ENCODE measurements at places on chromosomes 12 and 14. TPM values are rescaled to one million over a fixed set of nuclear protein-coding genes. Genes with fewer than 3 reads are reported as not detected.

- DNase-seq = peak; percentile 57
Measured at GRCh38 chr12:12467688-12468261, 94.9 kb downstream of the DUSP16 start.

- no peak for DNase-seq
Measured at GRCh38 chr12:58966939-58967338, 46.6 kb upstream of the LRIG3 start.

Gene EIF2S3B
- total RNA-seq = 3.3 TPM

- no peak for DNase-seq
Measured at GRCh38 chr12:115879354-115879753, 398.1 kb downstream of the MED13L start.

- DNase-seq = no peak
Measured at GRCh38 chr12:83365317-83365716, 678.6 kb downstream of the TMTC2 start.

- no peak for DNase-seq
Measured at GRCh38 chr12:53997204-53998109, 2.5 kb upstream of the HOXC9 start.

DNA sequence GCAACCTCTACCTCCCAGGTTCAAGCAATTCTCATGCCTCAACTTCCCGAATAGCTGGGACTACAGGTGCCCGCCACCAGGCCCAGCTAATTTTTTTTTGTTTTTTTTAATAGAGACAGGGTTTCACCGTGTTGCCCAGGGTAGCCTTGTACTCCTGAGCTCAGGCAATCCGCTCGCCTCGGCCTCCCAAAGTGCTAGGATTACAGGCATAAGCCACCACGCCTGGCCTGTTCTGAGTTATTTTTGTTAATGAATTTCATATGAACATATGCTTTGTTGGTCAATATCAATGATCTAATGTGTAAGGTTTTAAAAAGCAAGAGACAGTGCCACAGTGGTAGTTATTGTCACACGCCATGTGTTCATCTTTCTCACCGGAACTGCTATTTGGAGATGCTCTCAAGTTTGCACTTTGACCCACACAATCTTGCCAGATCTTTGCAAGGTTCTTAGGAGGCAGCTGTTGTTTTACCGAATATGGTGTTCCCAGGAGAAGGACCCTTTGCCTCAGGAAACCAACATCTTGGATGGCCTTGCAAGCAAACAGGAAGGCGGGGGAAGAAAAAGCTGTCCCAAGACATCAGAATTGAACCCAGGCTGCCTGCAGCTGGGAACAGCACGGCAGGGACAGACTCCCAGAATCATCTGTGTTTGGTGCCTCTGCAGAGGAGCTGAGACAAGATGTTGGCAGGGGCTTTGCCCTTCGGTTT is 30.0 kb downstream of the GALNT16 start:
- DNase-seq = no peak

Gene SYNDIG1L
- total RNA-seq = not detected

Gene TESPA1
- total RNA-seq = not detected

- DNase-seq = no peak
Measured at GRCh38 chr12:92528586-92528985, 174.2 kb upstream of the PLEKHG7 start.

DNA sequence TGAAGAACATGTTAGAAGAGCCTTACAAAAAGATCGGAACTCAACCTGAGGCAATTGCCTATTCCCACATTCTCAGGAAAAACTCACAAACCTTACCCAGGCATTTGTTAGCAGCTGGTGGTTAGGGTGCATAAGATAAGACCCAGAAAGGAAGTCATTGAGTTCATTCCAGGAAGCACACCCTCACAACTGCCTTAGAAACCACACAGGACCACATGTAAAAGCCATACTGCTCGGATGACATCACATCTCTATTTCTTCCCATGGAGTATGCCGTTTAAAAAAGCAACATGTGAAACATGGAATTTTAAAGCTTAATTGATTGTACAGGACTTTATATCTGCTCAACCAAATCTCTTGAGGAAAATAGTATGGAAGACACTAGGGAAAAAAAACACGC is 411.2 kb downstream of the DAD1 start:
- no peak for DNase-seq

- DNase-seq = peak; percentile 8
Measured at GRCh38 chr14:86420131-86420530, 890.2 kb downstream of the FLRT2 start.

- peak; percentile 76 for DNase-seq
Measured at GRCh38 chr12:6827982-6828780, at the start of gene P3H3. TSS of gene P3H3 (plus strand) at chr12:6828407. CDS start at chr12:6828441, 34 bp downstream.

DNA sequence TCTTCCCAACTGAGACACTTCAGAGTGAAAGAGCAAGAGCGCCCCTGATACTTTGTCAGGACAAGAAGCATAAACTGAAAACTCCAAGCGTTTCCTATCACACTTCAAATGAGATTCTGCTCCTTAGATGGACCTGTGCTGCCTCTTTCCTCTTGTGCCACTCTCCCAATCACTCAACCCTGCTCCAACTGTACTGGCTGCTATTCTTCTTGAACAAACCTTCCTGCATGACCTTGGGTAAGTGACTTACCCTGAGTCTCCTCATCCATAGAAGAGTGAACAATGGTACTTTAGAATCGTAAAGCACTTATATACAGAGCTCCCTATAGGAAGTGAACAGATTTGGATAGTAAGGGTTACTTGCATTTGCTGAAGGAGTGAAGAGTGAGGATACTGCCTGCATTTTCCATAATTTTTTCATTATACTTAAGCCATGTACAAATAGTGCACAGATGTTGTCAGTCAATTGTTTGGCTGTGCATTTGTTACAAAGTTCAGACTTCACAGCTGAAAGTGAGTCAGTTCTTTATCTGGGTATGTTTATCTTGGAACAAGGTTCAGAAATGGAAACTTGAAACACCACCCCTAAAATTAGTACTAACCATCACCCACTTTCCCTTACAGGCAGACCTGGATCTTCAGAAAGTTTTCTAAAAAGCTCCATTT is 10.8 kb downstream of the MTERF2 start:
- DNase-seq = no peak

DNA sequence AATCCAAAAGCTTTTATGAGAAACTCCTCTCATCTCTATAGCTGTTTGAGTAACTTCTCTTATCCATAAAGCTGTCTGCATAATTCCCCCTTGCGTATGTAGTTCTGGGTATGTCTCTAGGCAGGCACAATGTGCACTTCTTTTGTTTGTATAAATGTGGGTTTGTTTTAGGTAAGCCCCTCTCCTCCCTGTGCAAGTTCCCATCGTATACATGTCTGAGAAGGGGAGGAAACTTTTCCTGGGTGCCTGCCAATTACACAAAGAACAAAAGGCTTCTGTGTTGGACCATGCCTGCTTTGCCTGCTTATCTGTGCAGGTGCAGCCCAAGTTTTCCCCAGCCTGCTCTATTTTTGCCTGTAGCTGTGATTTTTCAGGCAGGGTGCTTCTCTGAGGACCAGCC is 96.7 kb downstream of the CCER1 start:
- peak; percentile 12 for DNase-seq

DNA sequence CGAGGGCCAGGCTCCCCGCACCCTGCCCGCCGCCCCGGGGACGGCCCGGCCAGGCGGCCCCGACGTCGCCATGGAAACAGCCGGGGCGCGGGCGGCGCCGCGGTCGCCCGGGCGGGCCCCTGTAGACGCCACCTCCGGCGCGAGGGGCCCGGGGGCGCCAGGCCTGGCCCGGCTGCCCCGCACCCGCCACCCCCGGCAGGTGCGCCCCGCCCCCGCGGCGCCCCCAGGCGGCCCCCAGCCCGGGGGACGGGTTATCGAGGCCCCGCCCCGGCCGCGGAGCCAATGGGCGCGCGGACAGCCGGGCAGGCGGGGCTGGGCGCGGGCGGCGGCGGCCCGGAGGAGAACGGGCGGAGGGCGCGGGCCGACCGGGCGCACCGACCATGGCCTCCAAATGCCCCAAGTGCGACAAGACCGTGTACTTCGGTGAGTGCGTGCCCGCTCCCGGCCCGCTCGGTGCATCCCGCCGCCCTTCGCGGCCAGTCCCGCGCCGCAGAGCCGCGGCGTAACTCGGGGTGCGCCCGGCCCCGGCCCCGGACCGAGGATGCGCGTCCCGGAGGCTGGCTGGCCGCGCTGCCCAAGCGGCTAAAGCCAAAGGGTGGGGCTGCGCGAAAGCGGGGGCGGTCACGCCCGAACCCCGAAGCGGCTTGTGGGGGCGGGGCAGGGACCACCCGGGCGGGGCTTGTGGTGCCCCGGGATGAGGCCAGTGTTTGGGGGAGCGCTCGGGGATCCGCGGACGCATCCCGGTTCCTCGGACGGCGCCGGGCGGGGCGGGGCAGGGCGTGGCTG is at the start of gene CRIP2:
TSS of gene CRIP2 (plus strand) at position 339 of the 786 bp plus-strand sequence. CDS start at position 381, 42 bp downstream.
- no peak for DNase-seq

GRCh38 chr14:76081642-76082041 is 70.1 kb upstream of the GPATCH2L start:
- no peak for DNase-seq

DNA sequence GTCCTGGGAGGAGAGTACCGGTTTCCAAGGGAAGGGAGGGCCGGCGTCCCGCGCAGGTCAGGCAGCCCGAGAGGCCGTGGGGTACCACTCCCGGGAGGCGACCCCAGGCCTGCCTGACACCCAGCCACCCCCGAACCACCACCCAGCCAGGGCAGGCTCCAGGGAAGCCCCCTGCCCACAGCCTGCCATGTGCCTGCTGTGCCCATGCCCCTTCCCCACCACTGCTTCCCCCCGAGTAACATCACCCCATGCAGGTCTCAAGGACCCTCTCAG is 2.3 kb downstream of the NUDT14 start:
- no peak for DNase-seq

DNA sequence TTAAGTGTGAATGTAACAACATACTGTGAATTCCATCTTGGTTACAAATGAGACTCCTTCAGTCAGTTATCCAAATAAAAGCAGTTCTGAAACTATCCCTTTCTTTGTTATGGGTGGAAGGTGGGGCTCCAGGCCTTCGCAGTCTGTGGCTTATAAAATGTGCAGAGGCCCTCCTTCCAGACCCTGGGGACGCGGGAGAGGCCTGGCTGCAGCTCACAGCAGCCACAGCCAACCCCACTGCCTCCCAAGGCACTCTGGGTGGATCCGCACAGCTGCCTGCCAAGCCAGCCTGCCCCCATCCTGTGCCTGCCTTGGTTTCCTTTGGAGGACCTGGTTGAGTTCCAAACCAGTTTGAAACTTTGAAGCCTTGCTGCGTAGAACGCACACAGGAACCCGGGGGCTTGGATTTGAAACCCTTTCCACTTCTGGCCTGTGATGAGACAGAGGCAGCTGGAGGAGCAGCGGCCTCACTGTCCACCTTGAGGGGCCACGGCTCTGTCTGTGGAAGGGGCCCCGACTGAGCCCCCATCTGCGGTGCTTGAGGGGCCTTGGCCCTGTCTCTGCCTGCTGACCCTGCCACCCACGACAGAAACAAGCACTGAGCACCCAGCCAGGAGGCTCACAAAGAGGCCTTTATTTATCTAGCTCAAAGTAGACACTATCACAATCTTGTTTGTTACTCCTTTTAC is 30.4 kb downstream of the CCNK start:
- DNase-seq = no peak

Gene OTUB2
- 1.5 TPM for total RNA-seq

GRCh38 chr14:92916201-92916600 is 6.7 kb upstream of the CHGA start:
- no peak for DNase-seq

Gene RALGAPA1
- 17.6 TPM for total RNA-seq

Gene INTS13
- total RNA-seq = 58.6 TPM

Gene SLC4A8
- 1.4 TPM for total RNA-seq

DNA sequence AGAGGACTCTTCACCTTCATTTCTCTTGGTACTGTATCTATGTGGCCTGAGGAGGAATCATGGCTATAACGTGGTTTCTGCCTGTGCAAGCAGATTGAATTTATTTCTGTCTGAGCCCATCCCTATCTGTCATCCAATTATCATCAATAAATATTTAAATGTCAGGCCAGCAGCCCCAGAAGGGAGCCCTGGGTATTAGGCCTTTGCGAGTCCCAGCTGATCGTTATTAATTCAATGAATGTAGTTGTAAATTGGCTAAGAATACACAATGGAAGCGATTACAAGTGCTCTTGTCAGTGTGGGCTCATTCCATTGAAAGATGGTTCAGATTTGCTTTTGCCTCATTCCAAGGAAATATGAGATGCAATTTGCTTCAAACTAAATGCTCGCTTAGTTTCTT is 142.0 kb downstream of the KTN1 start:
- DNase-seq = no peak

Gene TAS2R30
- total RNA-seq = 0.68 TPM

GRCh38 chr14:101118233-101118632 is 214.7 kb upstream of the RTL1 start:
- no peak for DNase-seq
